ENCODE measurements at places on chromosomes 6 and 20. TPM values are rescaled to one million over a fixed set of nuclear protein-coding genes. Genes with fewer than 3 reads are reported as not detected.

The NFATC2 gene
- 7.7 TPM for total RNA-seq

The MICB gene
- 5.3 TPM for total RNA-seq

The HDGFL1 gene
- total RNA-seq, result not detected

The KCNB1 gene
- total RNA-seq, result 2.2 TPM

The FRK gene
- total RNA-seq, result 2.0 TPM

The TCFL5 gene
- 4.3 TPM for total RNA-seq

The NMBR gene
- not detected for total RNA-seq

The L3MBTL1 gene
- 1.1 TPM for total RNA-seq

The GPR63 gene
- 0.30 TPM for total RNA-seq

The FOXP4 gene
- 29.4 TPM for total RNA-seq

The GMDS gene
- 8.8 TPM for total RNA-seq

The IYD gene
- 0.18 TPM for total RNA-seq

The SPATS1 gene
- not detected for total RNA-seq

The OTOR gene
- not detected for total RNA-seq

The OVOL2 gene
- 0.35 TPM for total RNA-seq

The NKAPL gene
- not detected for total RNA-seq

The OR2B2 gene
- not detected for total RNA-seq

All from A549 treated with dexamethasone at 1 μM for 4 hours (cell line).